ENCODE measurements at places on chromosomes 16 and 17.
A peak's percentile ranks its signal among the peaks of the same experiment; 100 is the strongest.

GRCh38 chr17:75899353-75899752 lies 2.6 kb upstream of the TRIM65 start:
- no peak for DNase-seq

GRCh38 chr17:56085576-56086267 lies 67.6 kb upstream of the ANKFN1 start:
- DNase-seq, result no peak

DNA sequence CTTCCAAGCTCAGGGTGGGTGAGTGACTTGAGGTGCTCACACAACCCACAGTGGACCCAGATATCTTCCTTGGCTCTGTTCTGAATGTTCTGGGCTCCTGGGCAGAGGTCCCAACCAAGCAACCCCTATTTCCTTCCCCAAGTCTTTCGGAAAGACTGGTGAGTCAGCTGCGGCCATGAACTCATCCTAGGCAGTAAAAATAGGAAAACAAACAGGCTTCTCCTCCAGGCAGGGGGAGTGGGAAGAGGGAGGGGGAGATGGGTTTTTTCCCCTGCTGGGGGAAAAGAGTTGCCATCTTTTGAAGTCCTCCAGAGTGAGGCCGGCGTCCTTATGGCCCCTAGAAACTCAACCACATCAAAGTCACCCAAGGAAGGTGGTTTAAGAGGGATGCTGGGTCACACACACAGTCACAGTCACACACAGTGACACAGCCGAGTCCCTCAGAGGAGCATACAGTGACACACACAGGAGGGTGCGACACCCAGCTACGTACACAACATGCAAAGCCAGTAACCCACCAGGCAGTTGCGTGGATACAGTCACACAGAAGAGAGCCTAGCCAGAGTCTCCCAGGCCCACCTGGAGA lies 16.0 kb upstream of the DLX4 start:
- DNase-seq, result no peak

- DNase-seq, result peak; percentile 38
These were observed 67.8 kb upstream of the AXIN2 start for GRCh38 chr17:65629234-65629690.

DNA sequence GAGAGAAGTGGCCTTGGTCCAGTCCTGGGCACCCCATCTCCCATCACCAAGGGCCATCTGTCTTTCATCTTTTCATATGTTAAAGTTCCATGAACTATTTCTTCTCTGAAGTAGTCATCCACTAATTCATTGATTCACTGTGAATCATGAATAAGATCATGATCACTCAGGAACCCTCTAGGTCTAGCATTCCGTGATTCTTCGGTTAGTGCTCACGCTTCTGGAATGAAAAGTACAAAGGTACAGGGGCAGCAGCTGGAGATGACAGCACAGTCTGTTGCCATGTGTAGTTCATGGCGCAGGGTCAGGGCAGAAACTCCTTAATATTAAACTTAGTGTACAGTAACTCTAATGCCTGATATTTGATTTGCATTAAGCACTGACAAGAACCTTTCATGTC lies 127.1 kb downstream of the CDH13 start:
- no peak for DNase-seq

GRCh38 chr16:67555795-67556212 lies 6.5 kb upstream of the CTCF start:
- DNase-seq, result no peak

GRCh38 chr17:57004944-57005579 lies 27.1 kb downstream of the SCPEP1 start:
- DNase-seq, result peak; percentile 74

DNA sequence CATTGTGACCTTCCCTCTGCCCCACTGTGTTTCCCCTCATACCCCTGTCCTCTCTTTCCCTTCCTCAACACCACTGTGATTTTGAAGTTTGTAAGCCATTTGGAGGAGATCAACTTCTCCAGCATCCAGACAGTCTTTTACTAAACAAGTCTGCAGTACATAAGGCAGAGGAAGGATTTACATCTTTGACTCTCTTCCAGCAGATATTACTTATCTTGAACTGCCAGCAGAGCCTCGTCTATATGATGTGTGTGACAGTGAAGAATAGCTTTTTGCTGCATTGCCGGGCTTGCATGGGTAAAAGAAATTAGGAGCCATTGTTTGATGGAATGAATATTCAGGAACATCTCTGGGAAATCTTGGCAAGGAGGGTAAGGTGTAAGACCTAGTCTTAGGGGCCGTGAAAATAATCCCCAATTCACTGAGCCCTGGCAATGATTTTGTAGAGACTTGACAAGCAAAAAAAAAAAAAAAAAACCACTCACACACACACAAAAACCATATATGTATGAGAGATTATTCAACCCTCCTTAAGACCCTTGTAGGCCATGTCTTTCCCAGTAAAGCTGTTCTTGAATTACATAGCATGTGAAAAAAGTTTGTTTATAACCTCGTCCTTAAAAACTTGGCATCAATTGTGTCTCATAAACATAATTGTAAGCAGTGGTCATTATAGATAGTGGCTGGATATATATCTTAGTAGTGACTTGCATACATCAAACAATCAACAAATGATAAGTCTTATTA lies 903.9 kb downstream of the CDH11 start:
- DNase-seq, result no peak

DNA sequence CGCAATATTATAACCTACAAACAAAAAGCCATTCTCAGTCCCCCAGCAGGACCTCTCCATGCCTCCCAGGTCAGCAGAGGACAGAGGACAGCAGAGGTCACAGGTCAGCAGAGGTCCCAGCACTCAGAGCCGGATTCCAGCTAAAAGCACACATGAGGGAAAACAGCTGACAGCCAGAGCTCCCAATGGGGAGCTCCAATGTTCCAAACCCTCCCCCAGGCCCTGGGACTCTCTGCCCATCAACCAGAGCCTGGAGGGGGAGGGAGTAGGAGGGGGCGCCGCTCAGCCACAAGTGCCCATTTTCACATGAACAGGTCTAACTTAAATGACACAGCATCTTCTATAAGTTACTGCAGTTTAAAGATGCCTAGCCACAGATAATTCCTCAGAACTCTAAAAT lies 77.5 kb downstream of the ANKRD11 start:
- DNase-seq, result no peak

DNA sequence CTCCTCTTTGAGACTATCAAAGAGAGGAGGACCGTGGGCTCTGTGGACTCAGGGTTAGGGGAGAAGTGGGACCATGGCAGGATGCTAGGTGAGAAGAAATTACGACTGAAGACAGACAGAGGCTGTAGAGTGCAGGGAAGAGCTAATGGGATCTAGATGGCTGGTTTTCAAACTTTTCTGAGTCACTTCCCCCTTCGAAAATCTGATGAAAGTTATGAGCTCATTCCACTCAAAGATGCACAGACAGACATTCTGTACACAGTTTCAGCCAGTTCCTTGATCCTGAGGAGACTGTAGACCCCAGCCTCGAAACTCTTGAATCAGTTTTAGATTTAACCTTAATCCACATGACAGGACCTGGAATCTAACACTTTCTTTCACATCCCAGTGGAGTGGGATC lies 40.7 kb downstream of the RGS9 start:
- no peak for DNase-seq

GRCh38 chr17:80437532-80437931 lies 22.6 kb downstream of the ENDOV start:
- no peak for DNase-seq

- no peak for DNase-seq
These were observed 25.6 kb downstream of the GAS7 start for GRCh38 chr17:10172778-10173177.

GRCh38 chr16:66416136-66416535 lies 11.0 kb upstream of the BEAN1 start:
- DNase-seq, result no peak

DNA sequence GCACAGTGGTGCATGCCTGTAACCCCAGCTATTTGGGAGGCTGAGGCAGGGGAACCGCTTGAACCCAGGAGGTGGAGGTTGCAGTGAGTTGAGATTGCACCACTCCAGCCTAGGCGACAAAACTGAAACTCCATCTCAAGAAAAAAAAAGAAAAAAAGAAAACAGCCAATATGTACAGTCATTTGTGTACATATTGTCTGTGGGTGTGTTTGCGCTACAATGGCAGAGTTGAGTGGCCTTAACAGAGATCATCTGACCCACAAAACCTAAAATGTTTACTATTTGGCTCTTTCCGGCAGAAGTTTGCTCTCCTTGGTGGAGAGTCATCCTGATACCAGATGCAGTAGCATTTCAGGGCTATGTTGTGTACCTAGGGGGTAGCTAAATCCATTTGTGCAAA lies 57.9 kb downstream of the ARSG start:
- no peak for DNase-seq

- DNase-seq, result peak; percentile 54
These were observed 59.8 kb upstream of the RPH3AL start for GRCh38 chr17:412211-413015.

GRCh38 chr17:77516902-77517301 lies 376.1 kb downstream of the SEC14L1 start:
- DNase-seq, result no peak

- DNase-seq, result no peak
These were observed 378.1 kb downstream of the HAPSTR1 start for GRCh38 chr16:9469512-9469911.

DNA sequence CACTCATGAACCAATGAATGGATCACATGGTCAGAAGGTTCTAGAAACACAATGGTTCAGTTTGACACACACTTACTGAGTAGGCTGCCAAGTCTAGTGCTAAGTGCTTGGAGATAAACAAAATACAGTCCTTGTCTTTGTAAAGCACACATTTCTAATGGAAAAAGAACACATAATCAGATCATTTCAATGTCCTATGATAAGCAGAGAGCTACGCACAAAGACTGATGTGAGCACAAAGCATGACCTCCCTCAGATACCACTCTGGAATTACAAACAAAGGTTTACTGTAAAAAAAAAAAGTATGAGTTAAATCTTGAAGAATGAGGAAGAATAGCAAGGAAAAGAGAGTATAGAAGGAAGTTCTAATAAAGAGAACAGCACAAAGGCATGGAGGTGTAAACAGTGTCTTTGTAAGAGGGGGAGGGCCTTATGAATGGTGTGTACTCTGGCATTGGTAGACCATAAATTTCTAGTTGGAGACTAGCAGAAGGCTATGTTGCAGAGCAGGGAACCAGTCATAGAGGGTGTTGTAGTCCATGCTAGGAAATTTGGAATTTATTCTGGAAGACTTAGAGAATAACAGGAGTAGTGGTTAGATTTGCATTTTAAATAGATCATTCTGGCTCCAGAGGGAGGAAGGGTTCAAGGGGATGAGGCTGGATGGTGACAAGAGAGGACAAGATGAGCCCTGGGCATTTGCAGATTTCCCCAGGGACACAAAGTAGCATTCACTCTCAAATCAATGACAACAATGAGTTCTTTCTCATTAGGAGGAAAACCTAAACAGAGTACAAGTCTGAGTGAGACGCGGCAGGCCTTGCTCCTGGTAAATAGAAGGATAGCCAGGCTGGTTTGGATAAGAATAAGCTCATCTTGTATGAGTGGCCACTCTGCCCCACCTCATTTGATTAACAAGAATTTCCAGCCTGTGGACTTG lies 468.0 kb downstream of the TOX3 start:
- DNase-seq, result peak; percentile 6

DNA sequence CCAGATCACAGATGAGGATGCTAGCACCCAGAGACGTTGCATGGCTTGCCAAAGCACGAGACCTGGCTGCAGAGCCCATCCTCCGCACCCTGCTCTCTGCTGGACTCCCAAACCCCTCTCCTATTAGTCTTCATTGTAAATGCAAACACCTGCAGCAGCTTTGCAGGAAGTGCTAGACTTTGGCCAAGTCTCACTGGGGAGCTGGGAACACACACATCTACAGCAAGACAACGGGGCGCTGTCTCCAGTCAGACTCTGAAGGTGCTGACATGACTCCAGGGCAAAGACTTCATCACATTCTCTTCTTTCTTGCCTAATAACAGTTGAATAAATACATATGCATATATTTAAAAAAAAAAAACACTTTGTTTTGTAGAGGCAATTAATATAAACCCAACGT lies 43.8 kb downstream of the CYTH1 start:
- no peak for DNase-seq

DNA sequence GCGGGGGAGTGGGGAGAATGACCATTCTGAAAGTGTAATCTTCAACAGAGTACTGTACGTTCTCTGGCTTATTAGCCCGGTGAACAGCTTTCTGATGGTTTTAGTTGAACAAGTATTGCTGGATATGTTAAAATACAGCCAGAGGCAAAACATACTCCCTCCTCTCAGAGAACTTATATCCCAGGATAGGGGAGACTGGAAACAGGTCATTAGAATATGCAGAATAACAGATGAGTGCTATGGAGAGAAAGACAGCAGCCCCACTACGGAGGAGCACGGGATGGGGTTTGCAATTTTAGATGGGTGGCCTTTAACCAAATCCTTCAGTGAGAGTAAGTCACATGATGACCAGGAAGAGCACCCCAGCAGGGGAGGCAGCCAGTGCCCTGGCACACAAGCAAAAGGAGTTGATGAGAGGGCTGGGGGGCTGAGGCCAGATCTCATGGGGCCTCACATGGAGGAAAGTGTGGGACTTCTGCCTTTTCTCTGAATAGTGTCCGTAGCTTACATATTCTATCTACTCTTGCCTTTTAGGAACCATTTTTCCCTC lies 43.1 kb upstream of the SEC14L1 start:
- DNase-seq, result no peak

DNA sequence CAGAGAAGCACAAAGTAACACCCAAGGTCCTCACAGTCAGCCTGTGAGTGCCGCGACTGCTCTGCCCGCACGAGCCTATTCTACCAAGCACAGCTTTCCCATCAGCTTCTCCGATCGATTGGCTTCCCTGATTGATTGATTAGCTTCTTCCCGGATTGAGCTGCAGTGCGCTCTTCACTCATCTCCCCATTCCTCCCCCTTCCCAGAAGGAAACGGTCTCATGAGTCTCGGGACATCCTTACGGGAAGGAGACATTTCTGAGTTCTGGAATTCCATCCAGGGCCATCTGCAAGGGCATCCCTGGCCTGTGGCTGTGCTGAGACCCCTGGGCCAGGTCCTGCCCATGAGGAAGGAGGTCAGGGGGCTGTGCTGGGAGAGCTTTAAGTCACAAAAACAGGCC lies 18.0 kb downstream of the PIEZO1 start:
- DNase-seq, result no peak

Measured in NCI-H1417 (cell line).